ENCODE measurements at places on chromosomes 16 and 17.

- DNase-seq: no peak
Observed at GRCh38 chr17:74928786-74929185, 4.7 kb downstream of the OTOP2 start.

- no peak for DNase-seq
Observed at GRCh38 chr17:82114872-82115271, 16.8 kb upstream of the FASN start.

- DNase-seq: no peak
Observed at GRCh38 chr17:19401321-19402010, 9.6 kb upstream of the RNF112 start.

DNA sequence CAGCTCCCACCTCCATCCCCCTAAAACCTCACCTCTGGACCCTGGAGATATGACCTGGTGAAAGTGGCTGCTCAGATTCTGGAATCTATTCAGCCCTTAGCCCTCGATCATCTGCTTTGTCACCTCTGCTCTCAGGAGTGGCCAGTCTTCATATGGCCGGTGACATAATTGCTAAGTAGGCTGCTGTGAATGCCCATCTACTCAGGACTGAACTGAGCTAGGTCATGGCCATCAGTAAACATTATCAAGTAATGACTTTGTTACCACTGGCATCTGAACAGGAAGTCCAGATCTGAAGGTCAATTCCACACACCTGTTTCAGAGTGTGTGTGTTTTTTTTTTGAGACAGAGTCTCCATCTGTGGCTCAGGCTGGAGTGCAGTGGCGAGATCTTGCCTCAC lies 78.6 kb downstream of the CDK5R1 start:
- no peak for DNase-seq

GRCh38 chr17:8872036-8872704 lies 4.7 kb upstream of the PIK3R6 start:
- DNase-seq: no peak

DNA sequence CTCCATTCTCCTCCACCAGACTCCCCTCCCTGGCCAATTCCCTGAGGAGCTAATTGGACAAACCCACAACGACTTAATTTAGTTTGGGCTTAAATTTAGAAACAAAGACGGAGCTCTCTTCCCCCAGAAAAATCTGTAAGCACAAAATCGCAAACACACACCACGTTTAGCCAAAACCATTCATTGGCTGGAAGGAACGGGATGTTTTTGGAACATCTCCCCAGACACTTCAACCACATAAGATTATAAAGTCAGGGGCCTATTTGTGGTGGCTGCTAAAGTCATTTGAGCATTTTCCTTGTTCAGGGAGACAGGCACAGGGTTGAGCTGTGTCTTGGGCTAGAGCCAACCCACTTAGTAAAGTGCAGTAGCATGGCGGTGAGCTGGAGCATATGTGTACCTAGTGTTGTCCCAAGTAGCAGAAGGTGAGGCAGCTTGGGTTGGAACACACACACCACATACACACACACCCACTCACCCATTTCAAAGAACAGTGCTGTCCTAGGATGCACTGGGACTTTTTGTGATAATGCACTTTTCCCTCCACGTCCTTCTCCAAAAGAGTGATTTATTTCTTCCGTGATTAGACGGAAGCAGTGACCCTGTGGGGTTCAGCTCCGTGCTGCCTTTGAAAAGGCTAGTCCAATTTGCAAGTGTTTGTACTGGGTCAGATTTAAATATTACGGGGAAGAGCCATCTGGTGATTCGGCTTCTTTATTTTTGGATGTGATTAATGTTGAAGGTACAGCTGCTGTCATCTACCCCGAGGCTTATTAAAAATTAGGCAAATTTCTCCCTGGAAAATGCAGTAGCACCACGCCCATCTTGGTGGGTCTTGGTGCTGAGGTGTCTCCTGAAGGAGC lies 32.2 kb downstream of the ELAC2 start:
- no peak for DNase-seq

GRCh38 chr17:14150619-14151018 lies 81.3 kb downstream of the COX10 start:
- DNase-seq: no peak

DNA sequence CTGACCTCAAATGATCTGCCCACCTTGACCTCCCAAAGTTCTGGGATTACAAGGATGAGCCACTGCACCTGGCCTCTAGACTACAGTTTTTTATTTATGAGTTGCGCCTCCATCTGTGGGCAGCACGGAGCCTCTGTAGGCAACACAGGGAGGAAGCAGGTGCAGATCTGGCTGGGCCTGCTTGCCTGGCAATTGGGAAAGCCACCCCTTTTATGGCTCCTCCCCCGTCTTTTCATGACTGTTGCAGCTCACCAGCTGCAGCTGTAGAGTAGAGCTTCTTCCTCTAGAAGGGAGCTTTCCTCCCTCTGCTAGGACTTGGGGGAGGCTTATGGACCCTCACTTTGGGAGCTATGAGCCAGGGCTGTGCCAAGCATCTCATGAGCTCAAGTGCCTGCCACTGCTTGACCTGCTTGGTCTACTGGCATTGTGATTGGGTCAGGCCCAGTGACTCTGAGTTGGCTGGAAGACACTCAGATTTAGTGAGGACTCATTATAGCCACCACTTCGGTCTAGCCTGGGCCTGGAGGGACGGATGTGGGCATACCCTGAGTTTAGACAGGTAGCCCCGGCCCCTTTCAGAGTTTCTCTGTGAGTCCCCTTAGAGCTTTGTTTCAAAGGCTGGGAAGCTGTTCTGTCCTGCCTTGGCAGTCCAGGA lies 6.9 kb upstream of the SLC7A6 start:
- peak; percentile 53 for DNase-seq

GRCh38 chr16:56226845-56227525 lies 35.7 kb downstream of the GNAO1 start:
- no peak for DNase-seq

- no peak for DNase-seq
Observed at GRCh38 chr17:45335721-45336120, 18.9 kb upstream of the MAP3K14 start.

- no peak for DNase-seq
Observed at GRCh38 chr16:46583036-46583435, 38.1 kb downstream of the SHCBP1 start.

DNA sequence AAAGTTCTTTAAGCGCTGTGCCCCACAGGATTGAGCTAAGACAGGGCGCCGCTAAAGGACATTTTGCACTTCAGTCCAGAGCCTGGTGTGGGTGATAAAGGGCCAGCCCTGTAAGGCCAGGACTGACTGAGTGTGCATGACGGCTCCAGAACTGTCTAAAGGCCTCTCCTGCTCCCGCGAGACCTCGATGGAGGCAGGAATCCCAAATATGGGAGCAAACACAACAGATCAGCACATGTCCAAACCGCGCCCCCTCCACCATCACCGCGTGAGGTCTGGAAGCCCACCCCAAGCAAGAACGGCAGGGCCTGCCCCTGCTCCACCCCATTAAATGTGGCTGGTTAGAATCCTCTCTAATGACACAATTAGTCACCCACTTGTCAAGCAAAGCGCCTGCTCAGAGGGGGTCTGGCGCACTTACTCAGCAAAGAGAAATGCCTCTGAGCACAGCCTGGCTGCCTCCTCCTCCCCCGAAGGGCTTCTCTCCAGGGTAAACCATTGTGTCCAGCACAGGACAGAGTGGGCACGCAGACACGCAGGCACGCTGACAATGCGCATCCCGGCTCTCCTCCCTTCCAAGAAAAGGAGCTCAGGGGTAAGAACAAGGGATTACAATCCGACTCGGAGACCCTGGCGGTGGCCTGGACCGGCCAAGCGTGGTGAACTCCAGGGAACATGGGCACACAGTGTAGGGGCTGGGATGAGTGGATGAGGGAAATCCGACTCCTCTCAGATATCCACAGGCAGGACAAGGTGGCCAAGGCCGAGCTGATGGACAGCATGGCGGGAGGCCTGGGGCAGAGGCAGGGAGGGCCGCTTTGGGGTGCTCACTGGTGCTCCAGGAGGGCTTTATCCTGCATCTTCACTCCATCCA lies 1.5 kb downstream of the MXRA7 start:
- no peak for DNase-seq

- no peak for DNase-seq
Observed at GRCh38 chr16:19639986-19640421, 78.0 kb downstream of the KNOP1 start.

- DNase-seq: no peak
Observed at GRCh38 chr17:54029986-54030385, 207.3 kb downstream of the KIF2B start.

GRCh38 chr17:66840061-66840460 lies 5.1 kb downstream of the CACNG5 start:
- no peak for DNase-seq

DNA sequence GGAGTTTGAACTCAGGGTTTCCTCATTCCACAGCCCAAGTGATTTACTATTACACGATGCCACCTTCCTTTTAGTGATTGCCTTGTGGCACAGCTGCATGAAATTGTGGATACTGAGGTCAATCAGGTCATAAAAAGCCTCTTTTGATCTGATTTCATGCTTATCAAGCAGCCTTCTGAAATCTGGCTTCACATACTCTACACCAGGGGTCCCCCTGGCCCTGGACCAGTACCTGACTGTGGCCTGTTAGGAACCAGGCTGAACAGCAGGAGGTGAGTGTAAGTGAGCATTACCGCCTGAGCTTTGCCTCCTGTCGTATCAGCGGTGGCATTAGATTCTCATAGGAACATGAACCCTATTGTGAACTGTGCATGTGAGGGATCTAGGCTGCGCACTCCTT lies 13.8 kb downstream of the SLFN5 start:
- no peak for DNase-seq

DNA sequence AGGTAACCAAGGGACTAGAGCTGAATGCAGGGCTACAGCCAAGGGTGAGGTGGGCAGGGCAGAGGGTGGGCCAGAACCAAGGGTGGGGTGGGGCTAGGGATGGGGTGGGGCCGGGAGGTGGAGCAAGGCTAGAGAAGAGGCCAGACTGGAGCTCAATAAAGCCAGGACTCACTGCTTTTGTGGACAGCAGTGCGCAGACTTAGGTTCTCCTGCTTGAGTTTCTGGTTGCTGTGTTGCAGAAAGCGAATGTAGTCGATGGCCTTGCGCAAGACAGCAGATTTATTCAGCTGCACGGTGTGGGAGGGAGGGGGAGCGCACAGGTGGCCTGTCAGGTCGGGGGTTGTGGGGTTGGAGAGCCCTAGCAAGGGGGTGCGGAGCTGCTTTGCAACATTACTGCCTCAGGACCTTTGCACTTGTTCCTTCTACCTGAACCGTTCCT lies 18.7 kb downstream of the SREBF1 start:
- no peak for DNase-seq

GRCh38 chr16:86357303-86357702 lies 153.0 kb upstream of the FOXF1 start:
- DNase-seq: no peak

DNA sequence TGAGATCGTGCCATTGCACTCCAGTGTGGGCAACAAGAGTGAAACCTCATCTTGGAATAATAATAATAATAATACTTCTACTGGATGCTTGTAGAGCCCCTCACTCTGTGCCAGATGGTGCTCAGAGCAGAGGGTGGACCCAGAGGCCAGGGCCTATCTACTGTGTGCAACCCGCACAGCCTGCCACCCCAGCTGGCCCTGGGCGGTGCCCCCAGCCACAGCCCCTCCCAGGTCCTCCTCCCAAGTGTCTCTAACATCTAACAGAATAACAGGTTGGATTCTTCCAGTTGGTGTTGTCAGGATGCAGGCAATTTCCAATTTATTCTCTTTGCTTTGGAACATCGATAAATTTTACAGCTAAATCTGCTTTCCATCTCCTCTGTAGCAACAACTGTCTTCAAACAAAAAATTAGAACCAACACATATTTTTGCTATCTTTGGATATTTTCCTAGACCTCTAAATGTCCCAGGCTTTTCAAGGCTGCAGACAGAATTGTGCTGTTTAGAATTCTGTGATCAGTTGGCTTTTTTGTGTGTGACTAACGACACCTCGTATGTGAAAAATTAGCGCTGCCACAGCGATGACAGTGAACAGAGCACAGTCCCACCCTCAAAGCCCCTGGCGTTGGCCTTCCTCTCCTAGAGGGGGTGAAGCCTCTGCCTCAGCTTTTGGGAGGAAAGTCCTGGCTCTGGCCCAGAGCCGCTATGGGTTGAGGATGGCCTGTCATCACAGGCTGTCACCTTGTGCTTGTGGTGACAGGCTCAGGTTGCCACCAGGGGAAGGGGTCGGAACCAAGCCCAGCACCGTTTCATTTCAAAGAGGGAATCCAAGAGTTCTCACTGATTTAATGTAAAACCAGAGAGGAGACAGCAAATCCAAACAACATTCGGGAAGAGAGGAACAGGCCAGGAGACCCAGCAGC lies 7.6 kb upstream of the EVPL start:
- DNase-seq: no peak

DNA sequence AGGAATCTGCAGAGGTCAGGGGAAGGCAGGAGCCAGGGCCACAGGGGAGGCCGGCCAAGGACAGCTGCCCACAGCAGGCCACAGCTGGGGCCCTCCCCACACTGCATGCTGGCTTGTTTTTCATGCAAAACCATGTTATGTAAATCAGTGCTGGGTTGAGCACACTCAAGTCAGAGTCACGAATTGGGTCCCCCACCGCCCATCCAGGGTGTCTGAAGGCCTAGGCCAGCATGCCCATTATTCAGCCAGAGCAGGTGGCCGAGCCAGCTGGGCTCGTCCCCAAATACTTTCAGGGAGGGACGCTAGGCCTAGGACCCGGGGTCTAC lies 51.2 kb upstream of the TOB1 start:
- no peak for DNase-seq

DNA sequence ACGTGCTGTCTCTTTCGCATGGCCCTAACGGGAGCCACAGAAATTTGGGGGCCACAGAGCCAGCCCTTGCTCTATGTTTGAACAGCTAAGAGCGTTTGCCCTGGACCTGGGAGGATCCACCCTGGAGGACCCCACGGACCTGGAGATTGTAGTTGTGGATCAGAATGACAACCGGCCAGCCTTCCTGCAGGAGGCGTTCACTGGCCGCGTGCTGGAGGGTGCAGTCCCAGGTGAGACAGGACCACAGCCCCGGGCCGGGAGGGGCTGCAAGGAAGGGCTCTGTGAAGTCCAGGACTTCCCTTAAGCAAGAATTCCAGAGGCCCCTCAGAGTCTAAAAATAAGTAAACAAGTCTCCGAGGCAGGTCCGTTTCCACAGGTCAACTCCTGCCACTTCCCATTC lies 11.9 kb downstream of the CDH15 start:
- DNase-seq: no peak

- DNase-seq: no peak
Observed at GRCh38 chr17:1125788-1126145, 54.0 kb downstream of the ABR start.

DNA sequence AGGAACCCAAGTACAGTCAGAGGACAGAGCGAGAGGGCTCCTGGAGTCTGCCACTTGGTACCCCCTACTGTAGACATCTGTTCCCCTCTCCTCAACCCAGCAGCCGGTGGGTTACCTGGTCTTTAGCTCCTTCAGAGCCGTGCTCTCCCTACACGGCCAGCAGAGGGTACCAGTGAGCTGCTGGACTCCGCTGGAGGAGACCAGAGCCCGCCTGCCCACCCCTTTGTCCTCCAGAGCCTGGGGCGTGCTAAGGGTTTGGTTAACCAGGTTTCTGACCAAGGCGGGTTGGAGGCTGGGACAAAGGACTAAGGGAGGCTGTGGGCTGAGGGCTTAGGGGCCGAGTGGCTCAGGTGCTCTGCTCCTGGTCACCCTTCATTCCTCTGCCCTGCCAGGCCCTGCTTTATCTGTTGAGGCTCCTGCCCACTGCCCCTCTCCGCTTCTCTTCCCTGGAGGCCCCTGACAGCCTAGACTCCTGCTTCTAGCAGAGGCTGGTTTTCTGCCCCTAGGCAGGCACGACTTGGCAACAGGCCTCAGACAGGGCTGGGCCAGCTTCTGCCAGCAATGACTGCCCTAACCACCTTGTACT lies 2.7 kb upstream of the HSD11B2 start:
- DNase-seq: peak; percentile 53

All from CD4-positive, alpha-beta T cell treated with Interleukin-15 for 1 hour (primary cell).